Stimulated activated CD4-positive, alpha-beta T cell treated with anti-CD3 and anti-CD28 coated beads, Interleukin-4, amount 100 ng/mL, for 24 hours (primary cell): ENCODE measurements at places on chromosomes 11 and 22.
A peak's percentile ranks its signal among the peaks of the same experiment; 100 is the strongest.

- no peak for DNase-seq
Observed at GRCh38 chr22:32775957-32776356, 25.5 kb upstream of the TIMP3 start.

DNA sequence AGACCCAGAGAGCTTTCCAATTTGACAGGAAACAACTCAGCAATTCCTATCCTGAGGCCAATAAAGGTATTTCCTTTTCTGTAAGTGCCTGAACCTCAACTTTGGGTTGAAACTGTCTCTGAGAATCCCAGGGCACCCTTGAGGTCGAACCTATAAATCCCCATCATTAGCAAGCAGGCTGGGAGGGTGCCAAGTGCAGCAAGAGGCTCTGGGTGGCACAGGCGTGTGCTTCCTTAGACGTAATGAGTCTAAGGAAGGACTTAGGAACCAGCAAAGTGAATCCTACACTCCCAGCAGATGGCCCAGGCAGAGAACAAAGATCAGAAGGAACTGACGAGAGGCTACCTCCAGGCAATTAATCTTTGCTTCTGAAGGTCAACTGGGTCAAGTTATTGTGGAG is 234.3 kb upstream of the NARS2 start:
- DNase-seq: no peak

GRCh38 chr11:2208691-2209369 is 37.2 kb upstream of the TH start:
- peak; percentile 1 for DNase-seq

- no peak for DNase-seq
Observed at GRCh38 chr11:111476956-111477355, 35.2 kb downstream of the BTG4 start.

- DNase-seq: no peak
Observed at GRCh38 chr22:36465232-36466021, 16.0 kb downstream of the TXN2 start.

DNA sequence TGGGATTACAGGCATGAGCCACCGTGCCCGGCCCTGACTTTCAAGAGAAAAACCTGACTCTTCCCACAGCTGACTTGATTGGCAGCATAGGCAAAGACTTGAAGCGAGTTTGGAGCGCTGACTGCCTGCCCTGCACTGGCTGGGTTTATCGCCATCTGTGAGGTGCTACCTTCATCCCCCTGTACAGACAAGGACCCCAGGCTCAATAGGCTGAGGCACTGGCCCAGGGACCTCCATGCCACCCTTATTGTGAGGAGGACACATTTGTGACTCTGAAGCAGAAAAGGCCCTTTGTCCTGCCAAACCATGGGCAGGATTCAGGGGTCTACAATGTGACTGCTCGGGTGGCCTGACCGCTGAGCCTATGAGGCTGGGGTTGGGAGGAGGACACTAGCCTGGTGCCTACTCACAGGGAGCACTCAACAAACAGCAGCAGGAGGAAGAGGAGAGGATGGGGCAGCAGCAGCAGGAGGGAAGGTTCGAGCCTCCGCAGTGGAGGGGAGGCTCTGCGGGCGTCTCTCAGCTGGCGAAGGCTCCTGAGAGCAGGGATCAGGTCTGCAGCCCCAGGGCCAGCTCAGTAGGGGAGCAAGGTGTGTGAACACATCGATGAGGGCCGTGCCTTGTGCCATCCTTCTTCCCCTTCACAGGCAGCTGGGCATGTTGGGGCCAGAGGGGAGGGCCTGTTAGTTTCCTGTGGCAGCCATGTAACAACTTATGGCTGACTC is 72.9 kb upstream of the WNT7B start:
- no peak for DNase-seq
